ENCODE measurements at places on chromosomes 7 and 10.

DNA sequence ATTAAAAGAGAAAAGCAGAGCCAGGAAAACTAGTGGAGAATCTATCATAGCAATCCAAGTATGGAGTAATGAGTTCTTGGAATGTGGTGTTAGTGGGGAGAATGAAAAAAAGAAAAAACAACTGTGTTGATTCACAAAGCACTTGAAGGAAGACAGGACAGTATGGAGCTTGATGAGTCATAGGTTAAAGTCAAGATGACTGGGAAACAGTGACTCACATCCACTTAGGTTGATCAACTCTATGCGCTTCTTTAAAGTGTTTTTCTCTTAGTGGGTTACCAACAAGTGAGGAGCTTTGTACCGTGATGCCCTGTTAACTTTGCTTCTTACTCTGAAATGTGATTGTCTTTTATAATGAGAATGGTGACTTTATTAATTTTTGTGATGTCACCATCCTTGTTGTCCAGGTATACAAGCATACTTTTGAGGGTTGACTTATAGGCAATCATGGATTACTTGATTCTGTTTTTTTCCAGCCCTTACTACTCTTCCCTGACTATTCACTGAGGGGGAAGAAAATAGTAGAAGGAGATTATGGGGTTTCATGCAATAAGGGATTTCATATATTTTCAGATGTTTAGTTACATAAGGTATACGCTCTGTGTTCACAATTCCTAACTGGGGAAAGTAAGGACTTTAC is 32.1 kb upstream of the MDFIC start:
- DNase-seq: no peak

DNA sequence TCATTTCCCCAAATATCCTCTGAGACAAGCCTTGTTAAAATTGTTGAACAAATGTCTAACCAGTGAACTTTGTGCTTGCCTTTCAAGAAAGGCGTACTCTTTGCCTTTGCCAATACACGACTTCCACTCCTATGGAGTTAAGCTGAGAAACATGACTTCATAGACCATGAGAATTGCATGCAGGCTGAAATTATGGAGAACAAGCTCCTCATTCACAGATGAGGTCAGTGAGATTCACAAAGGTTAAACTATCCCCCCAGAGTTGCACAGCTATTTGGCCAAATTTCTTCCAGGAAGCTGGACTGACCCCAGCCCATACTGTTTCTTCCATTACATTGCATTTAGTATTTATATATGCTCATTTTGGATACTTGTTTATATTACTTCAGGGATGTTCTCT is 221.4 kb upstream of the SEMA3C start:
- DNase-seq: no peak

- no peak for DNase-seq
Observed at GRCh38 chr7:149881328-149882247, 7.8 kb downstream of the ATP6V0E2 start.

GRCh38 chr7:33874943-33875342 is 30.4 kb upstream of the BMPER start:
- no peak for DNase-seq
